ENCODE measurements at places on chromosomes 1 and 21.

GRCh38 chr1:78790174-78790573 is 140.5 kb downstream of the IFI44 start:
- no peak for DNase-seq

GRCh38 chr1:166391279-166392066 is 224.7 kb upstream of the FAM78B start:
- DNase-seq = no peak

DNA sequence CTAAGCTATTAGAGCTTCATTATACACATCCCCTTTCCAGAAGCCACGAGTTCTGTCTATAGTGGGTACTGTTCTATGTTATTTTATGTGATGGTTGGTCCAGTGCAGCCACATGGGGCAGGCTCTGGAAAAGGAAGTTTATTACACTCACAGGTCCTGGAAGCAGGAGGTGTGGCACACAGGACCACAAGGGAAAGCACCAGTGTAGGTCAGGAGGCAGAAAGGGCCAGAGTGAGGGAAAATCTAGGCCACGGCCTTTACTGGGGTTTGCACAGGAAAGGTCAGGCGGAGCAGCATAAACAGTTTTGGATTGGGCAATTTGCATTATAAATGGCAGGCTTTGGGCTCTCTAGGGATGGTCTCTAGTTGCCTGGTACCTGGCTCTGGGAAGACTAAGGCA is 21.8 kb upstream of the CNIH3 start:
- no peak for DNase-seq

GRCh38 chr1:232922485-232922884 is 27.9 kb upstream of the NTPCR start:
- DNase-seq = no peak

DNA sequence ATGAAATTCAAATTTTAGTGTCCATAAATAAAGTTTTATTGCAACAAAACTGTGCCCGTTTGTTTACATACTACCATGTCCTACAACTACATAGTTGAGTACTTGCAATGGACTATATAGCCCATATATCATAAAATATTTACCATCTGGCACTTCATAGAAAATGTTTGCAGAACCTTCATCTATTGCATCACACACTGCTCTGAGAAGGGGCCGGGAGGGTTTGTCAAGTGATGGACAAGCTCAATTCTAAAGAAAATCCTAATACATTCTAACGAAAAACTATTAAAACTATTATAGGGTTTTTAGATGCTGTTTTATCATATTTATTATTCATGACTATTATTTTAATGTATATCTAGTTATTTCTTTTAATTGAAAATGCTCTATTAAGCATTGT is 35.9 kb downstream of the RGSL1 start:
- no peak for DNase-seq

- peak; percentile 7 for DNase-seq
These were observed 95.5 kb upstream of the MARK1 start for GRCh38 chr1:220432408-220432807.

DNA sequence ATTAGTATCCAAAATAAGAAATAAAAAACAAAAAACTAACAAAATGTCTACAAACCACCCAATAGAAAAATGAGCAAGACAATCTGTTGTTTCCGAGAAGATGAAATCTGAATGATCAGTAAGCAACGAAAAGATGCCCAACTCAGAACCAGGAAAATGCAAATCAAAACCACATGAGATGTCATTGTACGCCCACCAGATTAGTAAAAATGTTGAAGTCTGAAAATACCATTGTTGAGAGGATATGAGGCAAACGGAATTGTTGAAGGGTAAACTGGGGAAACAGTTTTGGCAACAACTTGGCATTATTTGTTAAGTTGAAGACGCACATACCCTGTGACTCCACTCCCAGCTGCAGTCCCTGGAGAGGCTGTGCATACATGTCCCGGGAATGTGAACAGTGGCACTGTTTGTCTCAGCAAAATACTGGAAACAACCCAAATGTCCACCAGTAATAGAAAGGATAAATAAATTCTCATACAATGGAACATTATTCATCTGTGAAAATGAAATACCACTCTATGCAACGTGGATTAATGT is 10.6 kb downstream of the ZBTB17 start:
- DNase-seq = peak; percentile 97

GRCh38 chr1:167679714-167680113 is 42.1 kb upstream of the MPZL1 start:
- DNase-seq = peak; percentile 36

GRCh38 chr1:219582296-219582695 is 30.6 kb downstream of the ZC3H11B start:
- no peak for DNase-seq

DNA sequence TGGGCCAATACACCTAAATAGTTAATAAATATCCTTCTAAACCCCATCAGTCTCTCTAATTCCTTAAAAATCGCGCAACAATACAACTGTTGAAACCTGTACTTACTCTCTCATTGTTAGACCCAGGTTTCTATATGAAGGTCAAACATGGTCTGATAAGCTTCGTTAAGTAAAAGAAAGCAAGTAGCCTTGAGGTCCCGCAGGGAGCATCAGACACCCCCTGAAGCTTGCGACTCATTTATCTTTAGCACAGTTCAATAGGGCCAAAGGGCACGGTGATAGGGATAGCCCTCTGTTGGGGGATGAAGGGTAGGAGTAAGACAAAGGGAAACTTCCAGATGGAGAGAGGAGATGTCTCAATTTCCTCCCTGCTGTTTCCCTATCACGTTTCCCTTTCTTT is 27.3 kb upstream of the THEM4 start:
- no peak for DNase-seq

DNA sequence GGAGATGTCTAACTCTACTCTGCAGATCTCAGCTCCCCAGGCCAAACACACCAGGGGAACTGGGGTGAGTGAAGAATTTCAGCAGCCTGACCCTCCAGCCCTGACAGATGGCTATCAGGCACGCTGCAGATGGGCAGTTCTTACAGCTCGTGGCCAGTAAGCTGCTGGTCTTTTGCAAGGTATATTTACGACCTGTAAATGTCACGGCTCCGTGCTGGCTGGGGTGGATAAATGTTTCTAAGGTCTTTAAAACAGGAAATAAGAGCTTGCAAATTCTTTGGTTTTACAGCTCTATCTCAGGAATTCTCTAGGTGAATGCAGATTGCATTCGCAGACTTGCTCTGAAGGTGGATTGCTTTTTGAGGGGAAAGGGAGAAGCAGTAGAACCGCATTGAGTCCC is 10.1 kb downstream of the DOP1B start:
- no peak for DNase-seq

Measured in pons (tissue), 1 donor.